ENCODE measurements at places on chromosomes 2 and 18.

GRCh38 chr2:192593561-192593960, 398.8 kb upstream of the TMEFF2 start:
- DNase-seq, result no peak

GRCh38 chr2:234199996-234200395, 149.5 kb downstream of the SPP2 start:
- DNase-seq, result no peak

- no peak for DNase-seq
These were observed 229.3 kb upstream of the HDAC4 start for GRCh38 chr2:239629926-239630617.

- DNase-seq, result no peak
These were observed 867 bp downstream of the RBBP8 start for GRCh38 chr18:22933966-22934423.

DNA sequence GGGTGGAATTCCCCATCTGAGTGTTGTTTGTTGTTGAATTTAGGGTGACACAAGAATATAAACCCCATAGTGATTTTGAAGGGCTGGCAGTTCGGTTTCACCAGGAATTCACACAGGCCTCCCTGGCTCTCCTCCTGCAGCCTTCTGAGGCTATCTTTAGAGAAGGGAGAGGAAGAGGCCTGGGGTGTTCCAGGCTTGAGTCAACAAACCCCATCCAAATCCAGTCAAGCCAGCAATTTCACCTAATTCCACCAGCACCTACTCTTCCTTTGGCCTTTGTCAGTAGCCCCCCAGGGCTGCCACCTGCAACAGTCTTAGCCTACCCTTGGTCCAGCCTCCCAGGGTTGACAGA, 32.0 kb downstream of the MARCHF4 start:
- DNase-seq, result no peak
